NCI-H1436 (cell line): ENCODE measurements at places on chromosomes 7 and 10.

DNA sequence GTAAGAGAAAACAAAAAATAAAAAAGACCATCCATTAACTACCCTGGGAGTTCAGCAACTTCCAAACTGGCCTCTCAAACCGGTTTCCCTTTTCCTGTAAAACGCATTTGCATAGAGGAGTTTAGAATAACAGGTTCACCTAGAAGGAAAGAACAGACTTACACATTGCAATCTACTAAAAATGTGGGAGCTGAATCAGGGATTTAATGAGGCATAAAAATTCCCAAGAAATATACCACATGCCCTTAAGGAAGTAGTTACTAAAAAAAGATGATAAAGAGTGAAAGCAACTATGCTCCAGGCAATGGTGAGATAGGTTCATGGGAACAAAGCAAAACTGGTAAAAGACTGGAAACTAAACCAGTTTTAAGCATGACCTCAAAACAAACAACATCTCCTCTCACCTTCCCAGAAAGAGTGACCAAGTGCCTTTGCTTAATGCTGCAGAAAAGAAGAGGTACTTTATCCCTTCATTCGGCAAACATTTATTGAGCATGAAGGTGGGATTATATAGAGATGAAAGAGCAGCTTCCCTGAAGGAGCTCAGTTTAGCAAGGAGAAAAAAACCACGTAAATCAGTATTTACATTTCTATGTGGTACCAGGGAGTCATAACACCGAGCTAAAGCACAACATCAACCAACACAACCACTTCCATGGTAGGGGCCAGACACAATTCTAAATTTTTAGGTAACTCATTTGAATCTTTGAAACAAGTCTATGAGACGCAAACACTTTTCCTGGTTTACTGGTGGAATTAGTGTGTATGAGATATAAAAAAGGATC lies 152.8 kb downstream of the SGMS1 start:
- no peak for DNase-seq

- DNase-seq = no peak
Measured at GRCh38 chr10:132189810-132190422, 3.2 kb downstream of the DPYSL4 start.

- no peak for DNase-seq
Measured at GRCh38 chr7:136194878-136195277, 217.7 kb upstream of the MTPN start.

DNA sequence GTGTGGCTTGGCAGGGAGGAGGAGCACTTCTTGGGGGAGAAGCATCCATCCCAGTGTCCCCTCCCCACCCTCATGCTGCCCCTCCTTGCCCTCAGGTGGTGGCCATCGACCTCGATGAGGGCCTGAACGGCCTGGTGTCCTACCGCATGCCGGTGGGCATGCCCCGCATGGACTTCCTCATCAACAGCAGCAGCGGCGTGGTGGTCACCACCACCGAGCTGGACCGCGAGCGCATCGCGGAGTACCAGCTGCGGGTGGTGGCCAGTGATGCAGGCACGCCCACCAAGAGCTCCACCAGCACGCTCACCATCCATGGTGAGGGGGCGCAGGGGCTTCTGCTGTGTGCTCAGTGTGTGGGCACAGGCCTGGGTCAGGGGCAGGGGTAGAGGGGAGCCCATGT lies 14.8 kb downstream of the C10orf105 start:
- no peak for DNase-seq

- no peak for DNase-seq
Measured at GRCh38 chr7:145644426-145645134, 472.0 kb upstream of the CNTNAP2 start.

- no peak for DNase-seq
Measured at GRCh38 chr10:28135258-28135657, 136.4 kb upstream of the ODAD2 start.

DNA sequence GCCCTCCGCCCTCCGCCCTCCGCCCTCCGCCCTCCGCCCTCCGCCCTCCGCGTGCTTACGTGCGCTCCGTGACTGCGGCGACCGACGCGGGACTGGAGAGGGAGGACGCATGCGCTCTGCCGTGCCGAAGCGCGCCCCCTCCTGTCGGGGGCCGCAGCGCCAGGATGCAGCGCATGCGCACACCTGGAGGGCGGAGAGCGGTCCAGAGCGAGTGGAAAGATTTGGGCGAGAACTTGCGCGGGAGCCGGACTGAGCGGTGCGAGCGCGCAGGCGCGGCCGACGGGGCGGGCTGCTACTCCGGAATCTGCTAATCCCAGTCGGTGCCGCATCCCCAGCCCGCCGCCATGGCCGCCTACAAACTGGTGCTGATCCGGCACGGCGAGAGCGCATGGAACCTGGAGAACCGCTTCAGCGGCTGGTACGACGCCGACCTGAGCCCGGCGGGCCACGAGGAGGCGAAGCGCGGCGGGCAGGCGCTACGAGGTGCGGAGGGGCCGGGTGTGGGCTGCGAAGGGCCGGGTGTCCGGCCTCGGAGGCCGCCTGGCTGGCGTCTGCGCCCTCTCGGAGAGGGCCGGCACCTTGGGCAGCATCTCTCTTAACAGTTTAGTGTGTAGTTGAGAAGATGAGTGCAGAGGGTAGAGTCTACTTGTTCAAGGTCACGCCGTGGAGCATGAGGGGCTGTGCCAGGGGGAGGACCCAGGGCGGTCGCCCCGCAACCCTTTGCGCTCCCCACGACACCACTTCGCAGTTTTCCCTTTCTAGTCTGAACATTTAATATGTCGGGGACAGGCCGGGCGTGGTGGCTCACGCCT lies at the start of gene PGAM1:
TSS of gene PGAM1 (plus strand) at position 228 of the 812 bp plus-strand sequence. CDS start at position 345, 117 bp downstream.
- DNase-seq = peak; percentile 93

DNA sequence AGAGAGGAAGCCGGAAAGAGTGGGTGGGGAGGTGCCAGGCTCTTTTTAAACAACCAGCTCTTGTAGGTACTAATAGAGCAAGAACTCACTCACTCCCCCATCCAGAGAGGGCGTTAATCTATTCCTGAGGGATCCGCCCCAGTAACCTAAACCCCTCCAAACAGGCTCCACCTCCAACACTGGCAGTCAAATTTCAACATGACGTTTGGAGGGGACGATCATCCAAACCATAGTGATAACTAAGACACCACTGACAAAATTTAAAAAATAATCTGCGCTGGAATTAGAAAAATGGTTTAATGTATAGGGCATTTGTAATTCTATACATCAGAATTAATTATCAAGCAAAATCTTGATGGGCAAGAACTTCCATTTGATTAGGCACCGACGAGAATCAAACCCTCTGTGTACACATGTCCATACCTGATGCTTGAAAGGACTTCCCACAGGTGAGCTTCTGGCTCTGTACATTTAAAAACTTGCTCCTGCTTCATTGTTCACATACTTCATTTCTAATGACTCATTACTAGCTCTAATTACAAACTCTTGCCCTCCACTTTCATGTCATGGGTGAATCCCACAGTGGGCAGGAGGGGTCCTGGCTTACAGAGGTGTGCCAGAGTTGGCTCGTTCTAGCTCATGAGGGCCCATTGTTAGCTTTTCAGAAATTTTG lies 20.6 kb upstream of the KDM7A start:
- DNase-seq = no peak

- DNase-seq = no peak
Measured at GRCh38 chr10:58240531-58240930, 27.2 kb downstream of the IPMK start.

GRCh38 chr7:29431686-29432085 lies 131.9 kb upstream of the PRR15 start:
- DNase-seq = no peak

GRCh38 chr10:92699518-92700381 lies 10.0 kb downstream of the HHEX start:
- DNase-seq = no peak

GRCh38 chr7:31569528-31569927 lies 55.6 kb downstream of the ITPRID1 start:
- DNase-seq = no peak

DNA sequence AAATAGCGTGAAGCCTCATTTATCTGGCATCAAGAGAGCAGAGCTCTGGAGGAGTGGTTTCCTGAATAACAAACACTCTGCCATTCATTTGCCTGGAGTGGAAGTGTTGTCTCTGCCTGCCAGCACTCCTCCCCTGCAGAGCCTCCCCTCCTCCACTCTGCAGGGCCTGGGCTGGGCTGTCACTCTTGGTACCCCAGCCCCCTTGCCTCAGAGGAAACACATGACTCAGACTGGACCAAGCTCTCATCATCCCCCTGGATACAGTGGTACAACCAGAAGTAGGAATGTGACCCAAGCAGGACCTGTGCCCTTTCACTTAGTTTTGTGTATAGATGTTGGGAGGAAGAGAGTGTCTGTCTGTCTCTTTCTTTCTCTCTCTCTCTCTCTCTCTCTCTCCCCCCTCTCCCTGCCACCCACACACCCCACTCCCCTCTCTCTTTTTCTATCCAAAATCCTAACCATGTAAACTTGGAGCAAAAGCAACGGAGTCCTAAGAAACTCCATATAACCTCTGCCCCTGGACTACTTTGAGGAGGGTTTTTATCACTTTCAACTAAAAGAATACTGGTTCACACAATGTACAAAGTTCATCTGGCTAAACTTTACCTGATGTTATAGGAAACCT lies 43.9 kb downstream of the DOCK4 start:
- DNase-seq = peak; percentile 32

DNA sequence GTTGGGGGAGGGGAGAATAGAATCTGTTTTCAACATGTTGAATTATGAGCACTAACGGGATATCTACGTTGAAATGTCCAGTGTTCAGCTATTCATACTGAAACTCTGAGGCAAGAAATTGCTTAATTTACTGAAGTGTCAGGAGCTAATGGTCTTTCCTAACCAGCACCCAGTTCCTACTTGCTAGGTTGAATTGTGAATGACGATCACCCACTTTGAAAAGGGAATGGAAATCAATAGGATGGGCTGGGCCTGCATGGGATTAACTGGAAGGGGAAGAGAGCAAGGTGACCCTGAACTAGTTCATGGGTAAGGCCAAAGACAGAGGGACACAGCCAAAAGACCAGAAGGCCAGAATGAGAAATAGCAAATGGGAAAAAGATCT lies 51.3 kb downstream of the HIPK2 start:
- DNase-seq = no peak

DNA sequence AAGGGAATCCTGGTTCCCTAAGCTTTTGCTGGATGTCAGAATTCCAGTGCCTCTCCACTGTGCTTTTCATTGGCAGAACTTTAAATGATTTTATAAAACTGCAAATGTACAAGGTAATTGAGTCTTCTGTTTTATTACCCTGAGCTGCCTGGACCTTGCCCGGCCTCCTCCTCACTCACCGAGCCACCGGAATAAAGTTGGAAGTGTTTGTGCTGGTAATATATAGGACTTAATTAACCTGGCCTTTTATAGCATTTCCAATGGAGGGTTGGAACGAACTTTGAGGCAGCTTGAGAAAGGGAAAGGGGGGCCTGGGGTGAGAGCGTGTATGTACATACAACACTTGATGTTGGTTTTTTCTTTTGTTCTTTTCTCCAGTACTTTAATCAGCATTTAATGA lies 43.4 kb downstream of the ZNF503 start:
- DNase-seq = no peak

GRCh38 chr10:121999301-121999700 lies 10.3 kb downstream of the TACC2 start:
- DNase-seq = no peak

DNA sequence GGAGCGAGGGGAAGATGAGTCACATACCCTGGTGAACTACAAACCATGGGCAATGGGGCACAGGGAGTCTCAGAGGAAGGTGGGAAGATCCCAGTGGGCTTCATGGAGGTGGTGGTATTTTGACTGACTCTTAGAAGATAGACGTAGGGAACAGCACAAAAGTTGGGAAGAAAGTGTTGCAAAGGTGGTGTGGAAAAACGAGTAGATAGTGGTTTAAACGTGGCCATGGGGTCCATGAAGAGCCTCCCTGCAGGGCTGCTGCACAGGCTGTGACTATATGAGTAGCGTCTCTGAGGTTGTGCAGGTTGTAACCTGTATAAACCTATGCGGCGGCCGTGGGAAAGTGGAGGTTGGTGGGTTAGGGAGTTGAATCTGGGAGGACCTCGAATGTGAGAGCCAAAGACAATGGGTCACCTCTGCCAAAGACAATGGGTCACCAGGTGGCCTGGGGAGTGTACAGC lies 13.8 kb downstream of the LZTS2 start:
- DNase-seq = no peak

DNA sequence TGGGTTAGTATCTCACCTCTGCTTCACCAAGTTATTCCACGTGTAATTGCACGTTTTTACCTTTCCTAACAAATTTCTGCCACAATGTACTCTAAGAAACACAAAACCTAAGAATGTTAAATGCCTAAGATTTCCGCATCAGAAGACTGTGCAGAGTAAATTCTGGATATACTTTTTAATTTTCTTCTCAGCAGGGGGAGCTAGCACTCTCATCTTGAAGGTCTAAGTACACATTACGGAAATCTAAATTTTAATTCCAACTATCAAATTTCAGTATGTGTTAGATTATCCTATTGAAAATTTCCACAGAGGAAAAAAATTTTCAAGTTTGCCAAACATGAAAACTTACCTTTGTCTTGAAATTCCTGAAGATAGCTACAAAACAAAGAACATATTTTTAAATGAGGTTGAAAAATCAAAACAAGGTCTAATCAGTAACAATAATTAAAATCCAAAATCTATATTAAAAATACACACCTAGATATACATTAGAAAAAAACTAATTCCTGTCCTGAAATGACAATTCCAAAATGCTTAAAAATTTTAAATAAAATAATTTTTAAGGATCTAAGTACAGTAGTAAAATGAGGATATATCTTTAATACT lies 10.5 kb downstream of the SKAP2 start:
- DNase-seq = peak; percentile 35

- no peak for DNase-seq
Measured at GRCh38 chr10:6473430-6473829, 106.6 kb downstream of the PRKCQ start.

- DNase-seq = no peak
Measured at GRCh38 chr7:19560111-19560883, 148.5 kb downstream of the POLR1F start.

- DNase-seq = no peak
Measured at GRCh38 chr7:505171-505570, 14.5 kb downstream of the PDGFA start.

DNA sequence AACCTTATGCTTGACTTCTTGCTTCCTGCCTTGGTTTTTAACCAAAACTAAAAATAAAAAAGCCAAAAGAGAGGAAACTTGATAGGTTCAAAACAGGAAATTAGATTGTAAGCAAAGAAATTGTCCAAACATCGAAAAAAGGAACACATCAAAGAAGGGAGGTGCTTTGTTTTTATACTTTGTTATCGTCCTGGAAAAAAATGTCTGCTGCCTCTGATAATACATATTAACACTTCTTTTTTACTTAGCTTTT lies 286.6 kb upstream of the C7orf33 start:
- DNase-seq = no peak

DNA sequence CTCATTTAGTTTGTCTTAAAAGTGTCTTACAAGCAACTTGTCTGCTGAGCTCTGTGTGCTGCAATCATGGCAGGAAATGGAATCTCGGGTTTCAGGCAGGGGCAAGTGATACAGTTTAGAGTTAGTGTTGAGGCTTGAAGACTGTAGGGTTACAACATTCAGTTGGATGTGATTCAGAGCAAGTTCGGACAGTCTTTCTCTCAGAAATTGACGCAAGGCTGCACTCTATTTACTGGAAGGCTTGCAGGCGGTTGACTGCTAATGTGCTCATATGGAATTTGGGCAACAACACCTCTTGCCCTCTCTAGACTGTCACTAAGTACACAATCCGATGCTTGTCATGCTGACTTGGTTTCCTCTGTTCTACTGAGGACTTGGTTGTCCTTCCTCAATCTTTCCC lies 161.7 kb upstream of the BMPER start:
- DNase-seq = no peak
